ENCODE measurements at places on chromosomes 7 and 10.

DNA sequence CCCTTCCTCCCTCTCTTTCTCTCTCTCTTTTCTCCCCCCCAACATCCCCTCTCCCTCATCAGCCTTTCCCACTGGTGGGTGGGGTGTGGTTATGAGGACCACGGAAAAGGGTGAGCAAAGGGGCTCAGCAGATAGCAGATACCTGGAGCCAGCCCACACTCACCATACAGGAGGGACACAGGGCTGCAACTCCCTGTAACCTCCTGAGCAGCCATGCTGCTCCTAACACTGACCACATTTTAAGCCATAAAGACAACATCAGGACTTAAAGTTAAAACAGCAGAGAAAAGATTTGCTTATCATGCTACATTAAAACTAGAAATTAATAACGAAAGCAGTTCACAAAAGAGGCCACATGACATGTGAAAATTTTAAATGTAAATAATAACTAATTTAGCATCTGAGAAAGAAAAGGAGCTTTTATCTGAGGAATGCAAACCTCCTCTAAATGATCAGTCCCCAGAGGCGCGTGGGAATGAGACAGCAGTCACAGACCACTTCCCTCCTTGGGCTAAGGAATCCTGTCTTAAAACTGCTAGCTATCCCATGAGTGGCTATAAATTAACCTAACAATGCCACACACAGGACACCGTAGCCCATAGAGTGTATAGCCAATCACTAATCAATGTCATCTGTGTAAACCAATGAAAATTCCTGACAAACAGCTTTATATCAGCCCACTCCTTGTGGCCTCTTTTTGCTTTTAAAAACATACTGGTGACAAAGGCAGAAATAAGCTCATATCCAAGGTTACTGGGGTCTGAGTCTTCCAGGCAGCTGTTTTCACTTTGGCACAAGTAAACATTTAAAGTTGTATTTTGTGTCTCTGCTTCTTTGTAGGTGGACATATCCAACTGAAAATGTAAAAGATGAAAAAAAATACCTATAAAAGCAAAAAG is 33.3 kb downstream of the PKD1L1 start:
- DNase-seq: no peak

GRCh38 chr10:71703577-71703976 is 16.0 kb downstream of the C10orf105 start:
- DNase-seq: no peak

- no peak for DNase-seq
Observed at GRCh38 chr10:129028451-129028850, 438.6 kb upstream of the MGMT start.

- no peak for DNase-seq
Observed at GRCh38 chr10:8312079-8312478, 257.6 kb downstream of the GATA3 start.

GRCh38 chr10:70347321-70347720 is 35.1 kb downstream of the LRRC20 start:
- no peak for DNase-seq

- DNase-seq: no peak
Observed at GRCh38 chr10:43204042-43204942, 62.6 kb downstream of the RASGEF1A start.

- DNase-seq: peak; percentile 17
Observed at GRCh38 chr10:66852811-66853210, 73.0 kb upstream of the LRRTM3 start.

GRCh38 chr7:106346678-106347217 is 62.0 kb upstream of the NAMPT start:
- DNase-seq: no peak

- no peak for DNase-seq
Observed at GRCh38 chr10:7609556-7609955, 57.2 kb downstream of the ITIH5 start.

DNA sequence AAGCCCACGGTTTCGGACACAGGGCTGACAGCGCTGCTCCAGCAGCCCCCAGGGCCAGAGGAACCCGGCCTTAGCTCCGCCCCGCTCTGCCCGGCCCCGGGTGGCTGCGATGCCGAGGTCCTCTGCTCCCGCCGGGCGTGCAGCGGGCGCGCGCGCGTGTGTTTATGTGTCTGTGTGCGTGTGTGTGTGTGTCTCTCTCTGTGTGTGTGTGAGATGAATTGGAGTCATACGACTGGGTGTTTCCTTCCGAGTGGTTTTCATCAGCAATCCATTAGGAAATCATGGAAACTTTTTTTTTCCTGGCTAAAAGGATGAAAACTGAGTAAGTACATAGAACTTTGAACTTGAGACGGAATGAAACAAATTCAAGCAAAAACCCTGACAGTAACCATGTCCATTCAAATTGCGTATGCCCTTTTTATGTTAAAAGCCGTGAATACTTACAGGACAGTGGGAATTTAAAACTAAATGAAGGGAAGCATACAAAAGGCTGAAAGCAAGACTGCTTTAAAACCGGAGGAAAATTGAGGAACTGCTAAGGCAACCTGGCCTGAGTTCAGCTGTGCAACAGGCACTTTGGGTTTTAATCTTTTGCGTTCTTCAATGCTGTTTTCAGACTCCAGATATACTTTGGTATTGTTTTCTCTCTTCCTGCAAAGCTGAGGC is at the start of gene CPED1:
CPED1 (plus strand) TSS at position 121 of the 666 bp plus-strand sequence. CDS start 911 bp downstream, outside the sequence.
- DNase-seq: peak; percentile 49

GRCh38 chr10:101273741-101274140 is 44.5 kb upstream of the LBX1 start:
- no peak for DNase-seq

GRCh38 chr7:112070674-112071256 is 135.4 kb downstream of the DOCK4 start:
- DNase-seq: no peak

DNA sequence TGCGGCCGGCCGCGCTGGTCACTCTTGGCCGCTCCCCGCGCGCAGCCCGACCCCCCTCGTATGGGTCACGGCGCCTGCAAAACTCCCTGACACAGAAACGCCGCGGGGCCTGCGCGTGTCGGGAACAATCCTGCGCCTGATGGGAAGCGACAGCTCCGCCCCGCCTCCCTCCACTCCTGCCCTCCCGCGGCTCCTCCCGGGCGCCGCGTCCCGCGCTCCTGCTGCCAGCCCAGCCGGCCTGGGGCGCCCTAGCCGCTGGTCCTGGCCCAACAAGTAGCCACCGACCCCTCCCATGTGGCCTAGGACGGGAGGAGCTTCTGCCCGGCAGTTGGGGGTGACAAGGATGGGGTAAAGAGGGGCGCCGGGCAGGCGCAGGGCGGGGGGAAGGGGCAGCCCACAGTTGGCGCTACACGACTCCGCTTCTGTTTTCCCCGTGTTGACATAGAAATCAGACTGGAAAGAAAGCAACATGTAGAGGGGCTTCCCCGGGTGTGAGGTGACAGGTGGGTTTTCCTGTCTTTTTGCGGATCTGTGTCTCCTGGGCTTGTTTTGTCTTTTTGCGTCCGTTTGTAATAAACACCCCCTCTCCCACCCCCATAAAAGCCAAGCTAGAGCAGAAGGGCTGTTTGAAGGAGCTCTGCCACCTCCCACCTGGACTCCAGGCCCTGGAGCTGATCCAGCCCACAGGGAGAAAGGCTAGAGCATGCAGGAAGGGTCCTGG is 35.1 kb upstream of the PAX2 start:
- peak; percentile 53 for DNase-seq

DNA sequence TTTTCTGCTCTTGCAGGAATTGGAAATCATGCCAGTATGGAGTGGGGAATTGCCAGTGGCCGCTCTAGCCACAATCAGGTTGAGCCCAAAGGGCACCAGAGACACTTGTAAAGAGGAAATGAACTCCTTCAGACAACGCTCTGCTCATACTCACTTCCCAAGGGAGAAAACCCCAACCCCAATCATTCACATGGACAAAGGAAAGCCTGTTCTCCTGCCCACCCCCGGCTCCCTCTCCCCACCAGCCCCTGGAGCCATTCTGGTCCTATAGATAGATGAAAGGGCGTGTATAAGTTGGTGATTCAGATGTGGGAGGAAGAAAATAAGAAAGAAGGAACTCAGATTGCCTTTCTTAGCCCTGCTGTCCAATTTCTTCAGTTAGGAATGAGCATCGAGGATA is 57.4 kb downstream of the GFRA1 start:
- no peak for DNase-seq

DNA sequence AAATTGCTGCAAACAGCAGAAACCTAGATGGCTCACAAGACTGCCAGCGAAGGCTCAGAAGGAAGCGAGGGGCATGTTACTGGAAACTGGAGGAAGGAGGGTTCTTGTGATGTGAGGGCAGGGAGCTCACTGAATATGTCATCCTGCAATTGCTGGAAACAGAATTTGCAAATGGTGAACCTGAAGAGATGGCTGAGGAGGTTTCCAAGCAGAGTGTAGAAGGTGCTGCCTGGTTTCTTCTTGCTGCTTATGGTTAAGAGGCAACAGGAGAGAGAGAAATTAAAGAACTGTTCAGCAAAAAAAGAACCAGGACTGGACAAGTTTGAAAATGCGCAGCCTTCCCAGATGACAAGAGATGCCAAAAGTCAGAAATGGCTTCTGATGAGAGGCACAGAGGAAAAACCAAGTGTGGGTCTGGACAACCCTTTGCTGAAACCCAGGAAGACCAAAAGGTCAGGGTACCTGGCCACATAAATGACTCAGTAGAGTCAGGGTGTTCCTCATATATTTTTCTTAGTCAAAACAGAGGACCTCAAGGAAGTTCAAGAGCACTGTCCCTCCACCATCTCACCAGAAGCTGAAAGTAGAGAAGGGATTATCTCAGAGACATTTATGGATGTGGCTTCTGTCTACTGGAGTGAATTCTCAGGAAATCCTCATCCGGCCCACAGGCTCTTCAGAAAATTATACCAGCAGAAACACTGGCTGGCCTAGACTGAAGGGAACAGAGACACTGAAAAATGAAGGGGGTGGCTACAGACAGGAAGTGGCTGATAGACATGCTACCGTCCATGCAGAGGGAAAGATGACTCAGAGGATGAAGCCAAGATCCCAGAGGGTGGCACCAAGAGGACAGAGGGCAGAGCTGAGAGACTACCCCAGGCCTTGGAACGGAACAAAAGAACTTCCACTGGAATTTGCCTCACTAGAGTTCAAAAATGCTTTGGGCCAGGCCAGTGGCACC is 10.1 kb downstream of the PAPOLB start:
- no peak for DNase-seq

DNA sequence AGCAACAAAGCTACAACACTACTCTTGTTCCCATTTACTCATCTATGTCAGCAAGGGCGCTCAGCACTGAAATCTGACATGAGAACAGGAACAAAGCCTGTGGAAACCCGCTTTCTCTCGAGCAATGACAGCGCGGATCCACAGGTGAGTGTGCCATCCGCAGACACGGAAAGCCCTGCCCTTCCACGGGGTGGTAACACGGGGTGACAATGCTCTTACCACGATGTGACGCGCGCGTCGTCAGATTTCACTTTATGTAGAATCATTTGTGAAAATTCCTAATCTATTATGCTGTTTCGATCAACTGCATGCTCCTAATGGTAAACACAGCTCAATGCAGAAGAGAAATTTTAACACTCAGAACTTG is 34.4 kb downstream of the ZFAND2A start:
- DNase-seq: no peak

- no peak for DNase-seq
Observed at GRCh38 chr10:104774234-104774633, 133.1 kb downstream of the SORCS3 start.

DNA sequence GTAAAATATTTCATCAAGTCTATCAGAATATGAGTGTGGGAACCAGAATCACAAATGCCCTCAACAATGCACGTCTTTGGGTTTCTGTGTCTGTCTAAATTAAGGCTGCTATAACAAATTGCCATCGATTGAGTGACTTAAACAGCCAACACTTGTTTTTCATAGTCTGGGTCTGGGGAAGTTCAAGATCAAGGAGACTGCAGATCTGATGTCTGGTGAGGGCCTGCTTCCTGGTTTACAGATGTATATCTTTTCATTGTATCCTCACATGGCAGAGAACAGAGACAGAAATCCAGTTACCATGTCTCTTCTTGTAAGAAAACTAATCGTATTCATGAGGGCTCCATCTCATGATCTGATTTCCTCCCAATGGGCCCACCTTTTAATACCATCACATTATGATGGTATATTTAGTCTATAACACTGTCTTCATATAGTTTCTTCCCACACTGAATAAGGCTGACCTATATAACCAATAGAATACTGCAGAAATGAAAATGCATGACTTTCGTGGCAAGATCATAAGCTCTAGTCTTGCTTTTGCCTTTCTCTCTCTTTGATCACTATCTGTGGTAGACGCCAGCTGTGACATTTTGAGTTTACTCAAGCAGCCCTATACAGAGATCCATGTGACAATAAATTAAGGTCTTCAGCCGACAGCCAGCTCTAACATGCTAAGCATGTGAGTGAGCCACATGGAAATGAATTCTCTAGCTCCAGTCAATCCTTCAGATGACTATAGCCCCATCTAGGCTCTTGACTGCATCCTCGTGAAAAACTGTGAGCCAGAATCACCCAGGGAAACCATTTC is 51.9 kb downstream of the THSD7A start:
- DNase-seq: no peak

GRCh38 chr7:84136336-84136735 is 58.3 kb downstream of the SEMA3A start:
- DNase-seq: no peak

GRCh38 chr7:118311121-118311836 is 86.8 kb downstream of the ANKRD7 start:
- no peak for DNase-seq

- no peak for DNase-seq
Observed at GRCh38 chr10:64486149-64486548, 964.9 kb downstream of the REEP3 start.

DNA sequence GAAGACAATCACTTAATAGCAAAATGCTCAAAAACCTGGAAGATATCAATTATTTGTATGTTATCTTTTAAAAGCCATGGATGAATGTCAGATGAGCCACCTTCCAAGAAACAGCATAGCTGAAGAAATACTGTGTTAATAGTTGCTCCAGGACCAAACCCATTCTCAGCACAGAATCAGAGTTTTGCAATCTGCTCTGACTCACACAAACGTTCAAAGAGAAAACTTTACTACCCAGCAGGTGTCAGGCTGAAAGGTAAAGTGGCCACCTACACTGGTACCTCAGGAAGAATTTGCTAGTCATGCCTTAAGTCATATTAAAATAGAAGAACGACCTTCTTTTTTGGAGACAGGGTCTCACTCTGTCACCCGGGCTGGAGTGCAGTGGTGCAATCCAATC is 526.5 kb downstream of the PARD3 start:
- no peak for DNase-seq

All from WERI-Rb-1 (cell line).